ENCODE measurements at places on chromosomes 1 and 21.

DNA sequence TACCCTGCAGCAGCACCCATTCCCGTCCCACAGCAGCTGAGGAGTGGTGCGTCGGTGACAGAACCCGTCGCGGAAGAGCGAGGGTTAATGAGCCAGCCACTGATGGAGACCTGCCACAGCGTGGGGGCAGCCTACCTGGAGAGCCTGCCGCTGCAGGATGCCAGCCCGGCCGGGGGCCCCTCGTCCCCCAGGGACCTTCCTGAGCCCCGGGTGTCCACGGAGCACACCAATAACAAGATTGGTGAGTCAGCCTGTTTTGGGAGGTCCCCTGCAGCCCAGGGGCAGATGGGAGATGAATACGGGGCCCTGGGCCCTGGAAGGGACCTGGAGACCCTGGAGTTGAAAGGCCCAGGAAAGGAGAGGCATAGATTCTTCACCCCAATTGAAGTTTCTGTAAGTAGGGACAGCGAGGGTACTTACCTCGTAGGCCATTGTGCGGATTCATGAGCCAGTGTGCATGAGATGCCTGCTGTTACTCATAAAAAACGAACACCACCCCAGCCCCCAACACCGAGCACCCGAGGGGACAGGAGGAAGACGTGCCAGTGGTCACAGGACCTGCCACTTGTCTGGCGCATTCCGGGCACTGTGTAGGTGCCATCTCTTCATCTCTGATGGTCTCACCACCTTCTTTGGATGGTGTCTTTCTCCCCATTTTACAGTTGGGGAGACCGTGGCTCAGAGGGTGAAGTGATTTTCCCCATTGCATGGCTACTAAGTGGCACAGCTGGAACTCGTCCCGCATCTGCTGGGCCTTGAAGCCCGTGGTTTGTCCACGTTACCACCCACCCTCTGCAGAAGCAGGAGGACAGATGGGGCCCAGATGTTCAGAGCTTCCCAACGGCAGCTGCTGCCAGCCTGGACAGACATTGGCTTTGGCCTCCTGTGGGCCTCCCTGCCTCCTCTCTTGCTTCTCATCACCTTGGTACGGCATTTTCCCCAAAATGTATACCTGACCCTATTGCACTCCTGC is 28.3 kb upstream of the TNFRSF1B start:
- no peak for DNase-seq

GRCh38 chr1:156945881-156946661 is 25.6 kb downstream of the LRRC71 start:
- DNase-seq, result no peak

DNA sequence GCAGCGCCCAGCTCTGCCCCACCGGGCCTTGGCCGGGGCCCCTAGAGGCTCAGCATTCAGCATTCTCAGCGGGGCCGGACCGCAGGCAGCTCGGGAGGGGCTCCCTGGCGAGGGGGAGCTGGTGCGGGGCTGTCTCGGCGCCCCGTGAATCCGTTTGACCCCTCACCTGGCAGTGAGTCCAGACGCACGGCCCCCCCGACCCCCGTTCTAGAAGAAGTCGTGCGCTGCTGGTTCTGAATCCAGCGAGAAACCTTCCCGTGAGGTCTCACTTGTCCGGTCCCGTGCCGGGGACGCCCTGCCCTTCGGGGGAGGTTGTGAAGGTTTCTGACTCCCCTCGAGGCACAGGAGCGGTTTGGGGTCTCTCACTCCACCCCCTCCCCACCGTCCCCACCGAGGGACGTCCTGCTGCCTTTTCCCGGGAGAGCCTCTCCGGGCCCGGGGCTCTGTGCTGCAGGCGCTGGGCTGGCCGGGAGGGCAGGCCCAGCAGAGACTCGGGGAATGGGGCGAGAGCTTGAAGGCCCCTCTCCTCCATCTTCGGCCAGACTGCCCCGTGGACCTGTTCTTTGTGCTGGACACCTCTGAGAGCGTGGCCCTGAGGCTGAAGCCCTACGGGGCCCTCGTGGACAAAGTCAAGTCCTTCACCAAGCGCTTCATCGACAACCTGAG is 655 bp downstream of the COL6A1 start:
- no peak for DNase-seq

- DNase-seq, result no peak
Observed at GRCh38 chr1:17686258-17686657, 68.9 kb upstream of the ACTL8 start.

DNA sequence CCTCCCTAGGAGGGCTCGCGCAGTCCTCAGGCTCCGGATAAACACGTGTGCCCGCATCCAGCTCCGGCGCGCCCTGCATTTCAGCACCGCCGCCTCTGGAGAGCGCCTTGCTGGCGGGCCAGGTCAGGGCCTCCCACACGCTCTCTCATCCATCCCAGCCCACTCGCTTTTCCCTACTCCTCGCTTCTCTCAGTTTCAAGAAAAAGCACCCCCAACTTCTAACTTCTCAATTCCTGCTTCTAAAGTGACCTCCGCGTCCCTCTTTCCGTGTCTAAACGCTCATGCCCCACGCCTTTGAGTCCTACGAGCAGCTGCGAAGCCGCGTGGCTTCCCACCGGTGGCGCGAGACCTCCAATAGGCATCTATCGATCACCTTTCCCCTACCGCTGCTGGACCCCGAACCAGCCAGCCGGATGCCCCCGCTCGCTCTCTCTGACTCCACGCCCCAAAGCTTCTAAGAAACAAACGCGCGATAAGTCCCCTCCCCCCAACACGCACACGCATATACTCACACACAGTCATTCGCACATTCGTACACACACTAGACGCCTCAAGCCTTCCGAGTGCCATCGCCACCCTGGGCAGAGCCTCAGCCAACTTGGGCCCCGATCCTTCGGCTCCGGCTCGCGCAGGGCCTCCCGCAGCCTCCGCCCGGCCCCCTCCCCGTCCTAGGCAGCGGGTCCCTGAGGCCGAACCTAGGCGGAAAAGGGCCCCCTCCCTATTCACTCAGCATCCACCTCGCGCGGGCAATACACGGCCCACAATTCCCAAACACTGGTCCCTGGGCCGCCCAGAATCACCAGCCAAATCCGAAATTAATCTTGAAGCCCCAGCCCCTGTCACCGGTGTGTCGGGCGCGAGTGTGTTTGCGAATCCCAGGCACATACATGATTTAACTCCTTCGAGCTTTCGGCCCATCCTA is 1.1 kb downstream of the NMNAT2 start:
- no peak for DNase-seq

DNA sequence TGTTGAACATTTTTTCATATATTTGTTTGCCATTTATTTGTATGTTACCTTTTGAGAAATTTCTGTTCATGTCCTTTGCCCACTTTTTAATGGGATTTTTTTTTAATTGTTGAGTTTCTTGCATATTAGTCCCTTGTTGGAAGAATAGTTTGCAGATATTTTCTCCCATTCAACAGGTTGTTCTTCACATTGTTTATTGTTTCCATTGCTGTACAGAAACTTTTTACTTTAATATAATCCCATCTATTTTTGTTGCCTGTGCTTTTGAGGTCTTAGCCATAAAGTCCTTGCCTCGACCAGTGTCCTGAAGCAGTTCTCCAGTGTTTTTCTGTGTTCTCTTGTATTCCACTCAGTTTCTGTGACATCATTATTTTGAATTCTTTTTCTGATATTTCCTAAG is 54.2 kb upstream of the B3GALT2 start:
- DNase-seq, result no peak

DNA sequence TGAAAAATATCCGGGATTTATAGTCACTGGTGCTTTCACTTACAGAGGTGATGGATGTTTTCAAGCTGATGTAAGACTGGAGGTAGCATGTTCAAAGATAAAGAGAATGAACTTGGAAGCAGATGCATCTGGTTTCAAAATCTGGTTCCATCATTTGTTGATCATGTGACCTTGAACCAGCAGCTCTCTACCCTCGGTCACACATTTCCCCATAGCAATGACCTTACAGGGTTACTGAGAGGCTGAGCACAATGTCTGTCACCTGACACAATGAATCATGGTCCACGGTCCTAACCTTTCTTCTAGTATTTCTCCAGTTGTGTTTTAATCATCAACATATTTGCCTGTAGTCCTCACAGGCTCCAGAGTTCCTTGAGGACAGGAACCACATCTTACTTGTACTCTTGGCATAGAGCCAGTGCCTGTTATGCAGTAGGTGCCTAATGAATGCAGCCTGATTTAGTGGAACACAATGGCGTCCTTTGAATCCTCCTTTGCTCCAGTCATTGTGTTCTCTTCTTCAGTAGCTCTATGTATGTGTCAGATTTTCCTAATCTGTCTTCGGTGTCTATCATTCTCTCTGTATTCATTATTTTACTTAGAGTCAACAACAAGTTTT is 667.3 kb downstream of the PTPRU start:
- DNase-seq, result no peak

GRCh38 chr1:54372978-54373377 is 33.2 kb downstream of the SSBP3 start:
- no peak for DNase-seq

DNA sequence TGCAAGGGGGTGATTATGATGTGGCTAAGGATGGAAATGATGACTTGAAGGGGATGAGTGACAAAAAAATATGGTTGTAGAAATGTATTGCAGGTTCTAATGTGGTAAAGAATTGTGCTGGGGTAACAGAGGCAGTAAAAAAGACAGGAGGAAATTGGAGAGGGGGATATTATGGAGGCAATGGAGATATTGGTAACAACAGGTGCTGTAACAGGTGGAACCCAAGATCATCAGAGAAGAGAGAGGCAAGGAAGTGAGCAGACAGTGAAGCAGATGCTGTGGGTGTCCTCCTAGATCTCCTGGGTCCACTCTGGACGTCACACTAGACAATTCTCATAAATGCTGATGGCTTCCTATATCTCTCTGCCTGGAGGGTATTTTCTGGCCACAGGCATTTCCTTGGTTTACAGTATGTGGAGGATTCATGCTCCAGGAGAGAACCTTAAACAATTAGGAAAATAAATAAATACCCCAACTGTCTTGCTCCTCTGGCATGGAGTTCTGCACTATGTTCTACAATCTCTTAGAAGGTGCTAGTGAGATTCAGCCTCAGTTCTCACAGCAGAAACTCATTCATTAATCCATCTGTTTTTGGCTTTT is 620.3 kb upstream of the PLXNA2 start:
- DNase-seq, result no peak

DNA sequence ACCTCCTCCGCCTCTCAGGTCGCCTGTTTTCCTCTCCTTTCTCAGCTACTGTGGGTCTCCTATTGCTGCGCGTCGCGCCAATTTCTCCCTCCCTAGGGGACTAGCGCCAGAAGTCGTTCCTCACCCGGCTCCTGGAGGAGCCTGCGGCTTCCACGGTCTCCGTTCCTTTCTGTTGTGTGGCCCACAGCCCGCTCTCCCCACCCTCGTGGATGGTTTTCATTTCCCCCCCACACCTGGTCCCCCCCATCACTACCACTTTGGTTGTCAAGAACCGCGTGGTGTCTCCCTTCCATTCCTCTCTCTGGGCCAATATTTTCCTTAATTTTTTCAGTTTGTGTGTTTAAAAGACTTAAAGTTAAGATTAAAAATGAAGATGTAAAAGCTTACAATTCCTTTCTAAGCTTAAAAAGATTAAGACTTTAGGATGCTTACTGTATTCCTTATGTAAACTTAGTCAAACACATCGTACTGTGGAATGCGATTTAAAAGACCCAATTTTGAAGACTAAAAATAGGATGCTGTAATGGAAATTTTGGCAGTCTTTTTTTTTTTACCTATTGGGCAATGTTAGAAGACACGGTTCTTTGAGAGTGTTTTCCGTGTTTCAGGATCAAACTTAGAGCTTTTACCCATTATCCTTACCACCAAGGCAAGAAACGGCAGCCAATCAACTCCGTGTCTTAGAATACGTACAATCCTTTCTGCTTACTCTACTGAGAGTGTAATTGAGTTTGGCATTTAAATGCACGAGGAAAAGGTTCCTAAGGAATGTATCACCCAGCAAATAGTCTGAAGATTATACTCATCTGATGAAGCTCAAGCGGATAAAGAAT is 773 bp downstream of the CNST start:
- DNase-seq, result peak; percentile 30

DNA sequence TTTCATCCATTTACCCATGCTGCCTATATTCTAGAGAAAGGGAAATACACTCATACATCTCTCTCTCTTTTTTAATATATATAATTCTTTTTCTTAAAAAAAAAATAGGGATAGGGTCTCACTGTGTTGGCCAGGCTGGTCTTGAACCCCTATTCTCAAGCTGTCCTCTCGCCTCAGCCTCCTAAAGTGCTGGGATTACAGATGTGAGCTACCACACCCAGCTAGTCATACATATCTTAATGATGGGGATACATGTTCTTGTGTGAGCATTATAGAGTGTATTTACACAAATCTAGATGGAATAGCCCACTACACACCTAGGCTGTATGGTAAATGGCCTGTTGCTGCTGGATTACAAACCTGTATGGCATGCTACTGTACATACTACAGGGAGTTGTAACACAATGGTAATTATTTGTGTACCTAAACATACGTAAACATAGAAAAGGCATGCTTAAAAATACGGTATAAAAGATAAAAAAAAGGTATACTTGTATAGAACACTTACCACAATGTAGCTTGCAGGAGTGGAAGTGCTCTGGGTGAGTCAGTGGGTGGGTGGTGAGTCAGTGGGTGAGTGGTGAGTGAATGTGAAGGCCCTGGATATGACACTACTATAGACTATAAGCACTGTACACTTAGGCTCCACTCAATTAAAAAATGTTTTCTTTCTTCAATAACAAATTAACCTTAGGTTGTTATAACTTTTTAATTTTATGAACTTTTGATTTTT is 72.9 kb downstream of the IVNS1ABP start:
- no peak for DNase-seq

- DNase-seq, result no peak
Observed at GRCh38 chr1:153842006-153842471, 66.8 kb downstream of the SLC27A3 start.

GRCh38 chr1:218656301-218657037 is 311.3 kb downstream of the TGFB2 start:
- DNase-seq, result no peak

GRCh38 chr1:71964188-71964587 is 318.2 kb downstream of the NEGR1 start:
- no peak for DNase-seq

DNA sequence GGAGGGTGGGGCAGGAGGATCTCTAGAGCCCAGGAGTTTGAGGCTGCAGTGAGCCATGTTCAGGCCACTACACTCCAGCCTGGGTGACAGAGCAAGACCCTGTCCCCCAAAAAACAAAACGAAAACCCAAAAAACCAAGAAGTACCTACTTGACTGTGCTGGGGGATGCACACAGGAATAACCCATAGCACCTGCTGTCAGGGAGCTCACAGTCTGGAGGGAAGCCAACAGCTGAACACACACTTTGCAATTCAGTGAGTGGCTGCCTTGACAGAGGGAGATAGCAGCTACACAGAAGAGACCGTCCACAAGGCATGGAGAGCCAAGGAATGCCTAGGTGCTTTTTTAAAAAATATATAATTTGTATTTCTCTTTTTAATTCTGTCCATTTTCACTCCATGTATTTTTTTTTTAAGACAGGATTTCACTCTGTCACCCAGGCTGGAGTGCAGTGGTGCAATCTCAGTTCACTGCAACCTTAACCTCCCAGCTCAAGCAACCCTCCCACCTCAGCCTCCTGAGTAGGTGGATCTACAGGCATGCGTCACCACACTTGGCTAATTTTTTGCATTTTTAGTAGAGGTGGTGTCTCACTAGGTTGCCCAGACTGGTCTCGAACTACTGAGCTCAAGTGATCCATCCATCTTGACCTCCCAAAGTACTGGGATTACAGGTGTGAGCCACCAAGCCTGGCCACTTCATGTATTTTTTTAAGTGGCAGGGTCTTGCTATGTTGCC is 68.7 kb downstream of the NID1 start:
- no peak for DNase-seq

Data from LoVo (cell line).